ENCODE measurements at places on chromosomes 16 and 17. TPM values are rescaled to one million over a fixed set of nuclear protein-coding genes. Genes with fewer than 3 reads are reported as not detected.

The ITGAL gene
- total RNA-seq: 235 TPM

The CAPNS2 gene
- total RNA-seq: not detected

GRCh38 chr16:48310908-48311641 lies 63.7 kb upstream of the ABCC11 start:
- no peak for DNase-seq

DNA sequence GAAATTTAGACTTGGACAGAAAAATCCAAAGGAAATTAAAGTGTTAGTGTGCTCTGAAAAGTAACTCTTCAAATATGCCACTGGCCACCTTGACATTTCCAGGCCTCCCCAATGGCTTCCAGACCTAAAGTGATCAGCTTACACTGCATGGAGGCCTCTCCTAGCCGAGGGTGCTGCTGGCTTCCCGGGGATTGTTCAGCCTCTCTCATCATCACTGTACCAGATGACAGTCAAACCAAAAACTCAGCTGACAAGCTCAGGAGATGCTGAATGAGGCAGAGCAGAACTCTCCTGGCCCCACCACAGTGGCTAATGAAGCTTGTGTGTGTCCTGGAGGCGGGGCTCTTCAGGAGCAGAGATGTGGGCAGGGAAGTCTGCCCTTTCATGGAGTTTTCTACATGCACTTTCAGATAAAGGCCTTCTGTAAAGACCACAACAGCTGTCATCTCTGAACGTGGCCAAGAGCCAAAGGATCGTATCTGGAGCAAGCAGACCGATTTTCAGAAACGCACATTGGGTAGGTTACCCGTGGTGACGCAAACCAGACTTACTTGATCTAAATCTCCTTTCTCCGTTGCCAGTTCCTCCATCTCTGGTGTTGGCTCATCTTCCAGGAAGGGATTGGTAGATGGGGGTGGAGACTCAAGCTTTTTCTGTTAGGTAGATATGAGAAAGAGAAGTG lies 113.3 kb downstream of the VPS53 start:
- DNase-seq: no peak

DNA sequence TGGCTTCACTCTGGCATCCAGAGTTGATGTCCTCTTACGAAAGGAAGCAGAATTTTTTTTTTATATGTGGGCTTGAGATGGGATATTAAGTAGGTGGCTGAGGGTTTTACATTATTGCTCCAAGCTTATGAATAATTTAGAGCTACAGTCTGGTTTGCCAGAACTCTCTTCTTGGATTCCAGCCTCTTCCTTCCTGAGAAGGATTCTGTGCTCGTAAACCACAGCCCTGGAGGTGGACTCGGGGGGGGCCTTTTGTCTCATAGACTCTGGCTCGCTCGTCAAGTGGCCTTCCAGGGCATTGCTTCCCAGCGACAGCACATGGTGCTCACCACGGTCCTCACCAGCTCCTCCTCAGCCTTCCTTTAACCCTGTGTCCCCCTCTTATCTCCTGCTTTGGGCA lies 43.2 kb downstream of the TMEM11 start:
- DNase-seq: no peak

DNA sequence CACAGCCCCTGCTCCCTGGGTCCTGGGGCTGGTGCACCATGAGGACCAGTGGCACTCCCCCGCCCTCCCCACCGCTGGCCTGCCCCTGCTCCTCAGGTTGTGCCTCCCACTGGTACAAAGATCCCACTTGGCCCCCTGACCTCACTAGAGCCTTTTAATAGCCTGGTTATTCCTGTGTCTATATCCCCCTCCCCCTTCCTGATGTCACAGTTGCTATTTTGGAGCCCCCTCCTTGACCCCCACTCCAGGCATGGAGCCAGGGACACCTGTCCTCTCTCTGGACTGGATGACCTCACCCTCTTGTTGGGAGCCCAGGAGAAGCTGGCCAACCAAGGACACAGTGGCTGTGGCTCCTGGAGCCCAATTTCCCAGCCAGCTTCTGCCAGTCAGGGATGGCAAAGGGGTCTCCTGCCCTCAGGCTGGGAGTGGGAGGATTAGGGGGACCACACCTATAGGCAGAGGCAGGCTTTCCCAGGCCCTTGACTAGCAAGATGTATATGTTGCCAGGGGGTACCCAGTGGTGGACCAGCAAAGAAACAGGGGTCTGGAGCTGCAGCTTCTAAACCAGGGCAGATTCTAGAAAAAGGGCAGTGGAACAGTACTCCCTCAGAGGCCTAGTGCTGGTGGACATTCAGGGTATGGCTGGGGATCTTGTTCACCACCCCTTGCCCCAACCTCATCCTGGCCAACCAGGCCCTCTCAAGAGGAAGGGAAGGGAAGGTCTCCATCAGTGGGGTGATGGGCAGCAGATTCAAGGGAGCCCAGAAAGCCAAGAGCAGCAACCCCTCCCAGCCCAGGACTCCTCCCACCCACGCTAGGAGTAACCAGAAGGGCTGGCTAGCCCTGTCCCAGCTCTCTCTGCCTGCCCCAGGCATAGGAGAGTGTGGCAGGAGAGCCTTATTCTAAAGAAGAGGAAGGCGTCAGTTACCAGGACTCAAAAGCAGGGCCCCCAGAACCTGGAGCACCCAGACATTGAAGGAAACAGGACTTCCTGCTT lies 10.9 kb downstream of the HDAC5 start:
- DNase-seq: no peak

DNA sequence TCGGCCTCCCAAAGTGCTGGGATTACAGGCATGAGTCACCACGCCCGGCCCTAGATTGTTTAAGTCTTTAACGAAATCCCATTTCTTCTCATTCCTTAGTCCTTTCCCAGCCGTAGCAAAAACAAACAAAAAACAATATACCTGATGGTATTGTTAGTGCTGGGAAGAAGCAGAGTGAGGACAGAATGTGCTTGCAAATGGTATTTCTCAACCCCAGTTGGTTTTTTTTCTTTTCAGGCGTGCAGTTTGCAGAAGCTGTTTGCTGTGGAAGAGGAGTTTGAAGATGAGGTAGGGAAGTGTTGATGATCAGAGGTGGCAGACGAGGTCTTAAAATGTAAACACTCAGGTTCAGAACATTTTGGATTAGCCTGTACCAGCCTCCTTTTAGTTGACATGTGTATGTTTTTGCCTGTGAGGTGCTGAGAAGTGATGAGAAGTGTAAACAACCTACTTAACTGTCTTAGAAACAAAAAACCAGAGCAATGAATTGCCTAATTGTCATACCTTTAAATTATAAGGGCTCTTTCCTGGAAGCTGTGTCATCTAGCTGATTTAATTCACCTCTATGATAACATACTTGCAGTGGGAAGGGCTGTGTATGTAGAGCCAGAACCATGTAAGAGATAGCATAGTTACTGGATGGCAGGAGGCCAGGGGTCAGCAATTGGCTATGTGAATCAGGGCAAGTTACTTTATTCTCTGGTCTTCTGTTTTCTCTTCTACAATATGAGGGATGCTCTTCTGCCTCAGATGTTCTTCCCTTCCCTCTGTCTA lies 3.4 kb downstream of the HROB start:
- DNase-seq: no peak
